Ascending aorta (tissue), 2 donors: ENCODE measurements at places on chromosomes 5 and 9. TPM values are rescaled to one million over a fixed set of nuclear protein-coding genes. Genes with fewer than 3 reads are reported as not detected.

- DNase-seq, result no peak
- no peaks in the 10 kb centered on the region for H3K36me3 ChIP-seq
- H3K4me1 ChIP-seq, result peaks cover 30% of the 10 kb centered on the region
- H3K27ac ChIP-seq, result peak overlapping the region; percentile 79
These were observed 3.3 kb downstream of the CD274 start for GRCh38 chr9:5453673-5454072.

- DNase-seq, result peak; percentile 53
- H3K4me1 ChIP-seq, result peaks cover 8% of the 10 kb centered on the region
- no peaks in the 10 kb centered on the region for H3K36me3 ChIP-seq
- H3K4me3 ChIP-seq, result no peak overlapping the region
- no peaks in the 10 kb centered on the region for H3K27me3 ChIP-seq
- H3K27ac ChIP-seq, result peak overlapping the region; percentile 58
These were observed 70.4 kb upstream of the TLE1 start for GRCh38 chr9:81759680-81760215.

GRCh38 chr9:105006514-105006913, 78.6 kb upstream of the ABCA1 start:
- DNase-seq, result no peak
- no peak overlapping the region for H3K27ac ChIP-seq
- no peaks in the 10 kb centered on the region for H3K27me3 ChIP-seq
- no peaks in the 10 kb centered on the region for H3K36me3 ChIP-seq

DNA sequence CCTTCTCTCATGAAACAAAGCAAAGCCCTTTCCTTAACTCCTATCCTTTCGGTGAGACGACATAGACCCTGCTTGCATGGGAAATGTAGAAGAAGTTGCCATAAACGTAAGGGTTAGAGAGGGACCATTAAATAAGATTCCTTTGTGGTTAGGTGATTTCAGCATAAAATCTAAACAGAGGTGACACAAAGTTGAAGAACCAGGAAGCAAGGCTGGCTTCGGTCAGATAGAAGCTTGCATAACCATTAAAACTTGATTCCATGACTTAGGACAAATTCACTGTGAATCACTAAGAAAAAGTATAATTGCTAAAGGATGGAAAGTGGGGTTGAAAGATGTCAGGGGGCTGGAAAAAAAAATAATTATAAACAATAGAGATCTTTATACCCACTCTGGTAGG, 30.9 kb upstream of the ABLIM3 start:
- no peak overlapping the region for H3K4me3 ChIP-seq
- no peaks in the 10 kb centered on the region for H3K27me3 ChIP-seq
- DNase-seq, result no peak
- H3K4me1 ChIP-seq, result no peaks in the 10 kb centered on the region

DNA sequence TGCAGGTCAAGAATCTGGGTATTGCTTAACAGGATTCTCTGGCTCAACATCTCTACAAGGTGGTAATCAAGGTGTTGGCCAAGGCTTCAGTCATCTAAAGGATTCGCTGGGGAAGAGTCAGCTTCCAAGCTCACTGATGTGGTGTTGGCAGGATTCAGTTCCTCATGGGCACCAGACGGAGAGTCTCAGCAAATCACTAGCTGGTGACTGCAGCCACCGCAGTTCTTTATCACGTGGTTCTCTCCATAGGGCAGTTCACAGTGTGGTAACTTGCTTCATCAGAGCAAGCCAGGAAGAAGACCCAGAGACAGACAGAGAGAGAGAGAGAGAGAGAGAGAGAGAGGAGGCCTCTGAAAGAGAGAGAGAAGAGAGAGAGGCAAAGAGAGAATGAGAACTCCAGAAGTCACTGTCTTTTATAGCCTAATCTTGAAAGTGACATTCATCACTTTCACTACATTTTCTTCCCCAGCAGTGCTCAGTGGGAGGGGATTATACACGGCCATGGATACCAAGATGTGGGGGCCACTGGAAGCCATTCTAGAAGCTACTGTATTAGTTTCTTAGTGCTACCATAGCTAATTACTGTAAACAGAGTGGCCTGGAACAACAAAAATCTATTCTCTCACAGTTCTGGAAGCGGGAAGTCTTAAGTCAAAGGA, 109.2 kb upstream of the SMIM23 start:
- H3K27me3 ChIP-seq, result no peaks in the 10 kb centered on the region
- no peaks in the 10 kb centered on the region for H3K4me1 ChIP-seq
- H3K27ac ChIP-seq, result no peak overlapping the region
- H3K4me3 ChIP-seq, result no peak overlapping the region
- no peaks in the 10 kb centered on the region for H3K36me3 ChIP-seq

IFNA4 gene
- total RNA-seq, result not detected

PRRT1B gene
- not detected for total RNA-seq

OBP2B gene
- total RNA-seq, result not detected

IL3 gene
- total RNA-seq, result not detected

SLC45A2 gene
- total RNA-seq, result not detected

SMIM32 gene
- total RNA-seq, result not detected

TSSK1B gene
- not detected for total RNA-seq
